ENCODE measurements at places on chromosomes 7 and 10.

DNA sequence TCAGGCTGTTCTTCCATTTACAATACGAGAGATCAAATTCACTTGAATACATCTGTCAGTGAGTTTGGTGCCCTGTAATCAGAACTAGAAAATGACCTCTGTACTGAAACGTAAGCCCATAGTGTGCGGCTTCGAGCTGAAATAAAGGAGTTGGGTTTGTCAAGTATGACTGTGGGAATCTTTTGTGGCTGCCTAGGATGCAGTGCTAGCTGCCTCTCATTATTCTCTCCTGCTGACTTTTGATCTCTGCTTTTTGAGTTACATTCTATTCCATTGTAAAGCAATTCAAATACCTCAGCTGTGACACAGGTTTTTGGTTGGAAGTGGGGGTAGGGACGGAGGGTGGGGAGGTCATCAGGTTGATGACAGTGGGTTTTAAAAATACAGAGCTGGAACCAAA is 40.4 kb downstream of the ICA1 start:
- no peak for DNase-seq

- DNase-seq: no peak
These were observed 21.0 kb upstream of the RPA3 start for GRCh38 chr7:7739204-7740036.

GRCh38 chr10:70191161-70191971 is 21.1 kb upstream of the SAR1A start:
- DNase-seq: no peak

DNA sequence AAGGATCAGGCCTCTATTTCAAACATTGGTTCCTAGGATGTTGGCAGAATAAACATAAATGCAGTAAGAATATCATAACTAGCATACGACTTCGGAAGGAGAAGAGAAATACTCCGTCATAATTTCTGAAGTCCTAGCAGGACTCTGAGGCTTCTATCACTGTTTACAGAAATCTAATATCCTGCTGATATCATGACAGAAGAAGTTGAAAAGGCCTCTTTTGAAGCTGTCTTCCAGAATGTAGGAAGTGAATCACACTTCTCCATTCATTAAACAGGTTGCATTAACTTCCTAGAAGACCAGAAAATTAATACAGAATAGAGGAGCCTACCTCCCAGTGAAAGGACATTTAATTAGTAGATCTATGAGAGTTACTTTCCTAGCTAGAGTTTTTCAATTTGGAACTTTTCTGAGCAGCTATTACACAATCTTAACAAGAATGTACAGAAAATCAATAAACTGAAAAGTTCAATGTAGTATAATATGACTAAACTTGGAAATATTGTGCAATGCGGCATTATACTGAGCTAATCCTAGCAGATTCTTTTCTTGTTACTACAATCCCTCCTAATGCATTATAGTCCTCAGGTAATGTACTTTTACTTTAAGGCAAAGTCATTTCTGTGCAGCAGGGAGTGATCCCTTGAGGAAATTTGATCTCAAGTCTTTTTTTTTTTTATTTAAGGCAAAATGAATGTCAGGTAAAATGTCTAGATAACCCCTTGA is 622.6 kb upstream of the CELF2 start:
- no peak for DNase-seq

GRCh38 chr10:21831986-21832820 is 171.3 kb downstream of the DNAJC1 start:
- DNase-seq: no peak

All from mucosa of descending colon (tissue), 3 donors.